ENCODE measurements at places on chromosomes 1 and 21.

- DNase-seq: no peak
Observed at GRCh38 chr1:193083365-193084088, 21.7 kb downstream of the GLRX2 start.

DNA sequence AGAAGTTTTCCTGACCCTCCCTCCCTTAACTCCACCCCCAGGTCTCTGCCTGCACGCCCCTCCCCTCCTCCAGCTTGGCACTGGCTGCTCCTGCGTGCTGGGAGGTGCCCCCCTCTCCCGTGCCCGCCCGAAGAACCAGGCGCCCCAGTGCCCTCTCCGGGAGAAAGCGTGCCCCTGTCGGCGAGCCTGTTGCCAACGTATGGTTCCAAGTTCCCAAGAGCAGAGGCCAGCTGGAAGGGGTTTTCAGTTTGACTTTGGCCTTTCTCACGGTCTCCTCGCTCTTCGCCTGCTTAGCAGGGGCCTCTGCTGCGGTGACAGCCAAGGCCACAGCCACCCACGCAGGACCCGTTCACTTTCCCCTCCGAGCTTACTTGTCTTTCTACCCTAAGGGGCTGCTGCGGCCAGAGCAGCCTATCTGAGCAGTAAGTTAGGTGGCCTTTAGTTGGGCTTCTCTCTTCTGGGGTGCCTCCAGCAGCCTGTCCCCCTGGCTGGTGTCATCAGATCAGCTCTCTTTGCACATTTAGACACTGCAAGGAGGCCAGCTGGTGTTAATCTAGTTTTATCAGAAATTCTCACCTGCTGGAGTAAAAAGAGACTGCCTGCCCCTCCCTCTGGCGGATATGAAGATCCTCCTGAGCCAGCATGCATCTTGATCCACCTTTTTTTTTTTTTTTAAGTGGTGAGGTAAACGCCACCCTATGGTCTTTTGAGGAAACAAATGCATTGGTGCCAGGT, 1.5 kb downstream of the STUM start:
- no peak for DNase-seq

GRCh38 chr1:230749635-230750034, 2.4 kb downstream of the CAPN9 start:
- no peak for DNase-seq

DNA sequence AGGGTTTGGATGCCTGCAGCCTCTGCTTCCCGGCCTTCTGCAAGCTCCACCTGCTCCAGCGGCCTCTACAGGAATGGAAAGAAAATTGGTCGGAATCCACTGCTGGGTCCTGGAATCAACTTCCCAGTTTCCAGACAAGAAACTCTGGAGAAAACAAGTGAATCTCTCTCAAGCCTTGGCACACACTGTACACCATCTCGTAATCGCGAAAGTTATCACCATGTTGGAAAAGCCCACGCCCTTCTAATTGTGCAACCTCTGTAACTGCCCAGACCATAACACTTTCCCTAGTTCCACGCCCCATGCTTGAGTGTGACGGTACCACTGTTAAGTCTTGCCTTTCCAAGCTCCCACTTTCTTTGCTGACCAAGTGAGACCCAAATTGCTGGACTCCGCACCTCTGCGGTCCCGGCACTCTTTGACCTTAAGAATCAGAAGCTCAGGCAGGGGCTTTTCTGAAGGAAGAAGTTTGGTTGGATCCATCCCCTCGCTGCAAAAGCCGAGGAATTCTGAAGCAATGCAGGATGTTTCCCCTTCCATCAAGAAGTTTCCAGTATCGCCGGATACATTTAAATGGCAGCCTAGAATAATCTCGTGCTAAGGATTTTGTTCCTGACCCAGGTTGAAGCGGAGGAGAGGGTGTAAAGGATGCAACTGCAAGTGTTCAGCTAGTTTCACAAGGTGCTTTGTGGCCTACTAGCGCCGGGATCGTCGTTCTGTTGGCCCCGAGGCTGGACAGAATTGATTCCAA, 6.2 kb downstream of the NR5A2 start:
- DNase-seq: no peak

DNA sequence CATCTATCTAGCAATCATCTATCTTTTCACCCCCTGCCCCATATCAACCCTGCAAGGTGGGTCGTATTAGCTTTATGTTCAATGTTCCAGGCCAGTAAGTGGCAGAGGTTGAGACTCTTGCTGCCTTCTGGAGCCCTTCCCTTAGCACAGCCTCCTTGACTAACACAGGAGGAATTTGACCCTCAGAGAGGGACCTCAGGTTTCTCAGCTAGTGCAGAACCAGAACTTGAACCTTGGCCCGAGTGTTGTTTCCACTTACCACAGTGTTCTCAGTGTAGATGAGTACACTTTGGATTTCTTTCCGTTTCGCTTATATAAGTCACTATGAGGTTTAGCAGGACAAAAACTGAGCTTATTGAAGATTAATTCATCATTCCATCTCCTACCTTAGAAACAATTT, 11.1 kb upstream of the ATF3 start:
- DNase-seq: no peak

GRCh38 chr1:211577819-211578639, 932 bp downstream of the SLC30A1 start:
- DNase-seq: peak; percentile 60

DNA sequence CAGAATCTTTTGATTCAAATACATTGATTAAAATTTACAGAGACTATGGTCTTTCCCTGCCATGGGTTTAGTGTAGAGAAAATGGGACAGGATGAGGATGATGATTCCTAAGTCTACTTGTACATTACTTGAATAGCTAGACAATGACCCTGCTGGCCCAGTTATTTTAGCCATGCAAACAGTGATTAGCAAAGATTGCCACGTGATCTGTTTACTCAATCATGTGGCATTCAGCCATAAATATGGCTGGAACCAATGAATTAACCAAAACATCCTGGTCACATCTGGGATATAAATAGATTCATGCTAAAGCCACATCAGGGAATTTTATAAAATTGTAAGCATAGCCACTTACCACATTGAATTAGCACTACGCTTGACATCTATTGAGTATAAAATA, 167.3 kb downstream of the PBX1 start:
- DNase-seq: no peak

Data from stimulated activated CD8-positive, alpha-beta memory T cell treated with anti-CD3 and anti-CD28 coated beads, Interleukin-2, amount 100 ng/mL, for 48 hours (primary cell).